SW480 (cell line): ENCODE measurements at places on chromosomes 3 and 15.
A peak's percentile ranks its signal among the peaks of the same experiment; 100 is the strongest.

- peak; percentile 68 for DNase-seq
Observed at GRCh38 chr3:183265157-183265642, 12.1 kb downstream of the B3GNT5 start.

- no peak for DNase-seq
Observed at GRCh38 chr15:32717426-32718226, at the start of gene GREM1. TSS of gene GREM1 (plus strand) at chr15:32718004. CDS start at chr15:32730691, 12,687 bp downstream.

DNA sequence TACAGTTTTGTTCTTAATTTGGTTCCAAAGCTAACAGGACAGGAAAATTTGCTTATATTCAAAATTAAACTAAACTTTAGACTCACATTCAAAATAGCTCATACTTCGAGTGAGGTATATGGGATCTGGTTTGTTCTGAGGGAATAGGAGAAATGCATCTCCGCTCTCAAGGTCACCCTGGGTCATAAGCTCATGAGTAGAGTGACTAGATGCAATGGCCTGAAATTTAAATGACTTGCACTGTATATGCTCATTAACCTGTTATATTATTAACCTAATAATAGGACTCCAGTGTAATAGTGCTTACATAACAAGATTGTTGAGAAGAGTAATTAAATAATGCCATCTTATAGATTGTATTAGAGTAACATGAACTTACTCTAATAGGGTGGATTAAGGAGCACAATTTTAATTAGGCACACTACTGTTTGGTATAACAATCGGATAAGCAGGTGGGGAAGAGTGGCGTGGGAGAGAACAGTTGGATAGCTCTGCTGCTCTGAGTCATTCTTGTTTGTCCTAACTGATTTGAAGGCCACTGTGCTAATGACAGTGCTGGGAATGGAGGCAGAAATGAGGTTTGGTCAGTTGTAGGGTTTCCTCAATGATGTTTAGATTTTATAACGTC lies 5.2 kb downstream of the NKTR start:
- DNase-seq = peak; percentile 16

DNA sequence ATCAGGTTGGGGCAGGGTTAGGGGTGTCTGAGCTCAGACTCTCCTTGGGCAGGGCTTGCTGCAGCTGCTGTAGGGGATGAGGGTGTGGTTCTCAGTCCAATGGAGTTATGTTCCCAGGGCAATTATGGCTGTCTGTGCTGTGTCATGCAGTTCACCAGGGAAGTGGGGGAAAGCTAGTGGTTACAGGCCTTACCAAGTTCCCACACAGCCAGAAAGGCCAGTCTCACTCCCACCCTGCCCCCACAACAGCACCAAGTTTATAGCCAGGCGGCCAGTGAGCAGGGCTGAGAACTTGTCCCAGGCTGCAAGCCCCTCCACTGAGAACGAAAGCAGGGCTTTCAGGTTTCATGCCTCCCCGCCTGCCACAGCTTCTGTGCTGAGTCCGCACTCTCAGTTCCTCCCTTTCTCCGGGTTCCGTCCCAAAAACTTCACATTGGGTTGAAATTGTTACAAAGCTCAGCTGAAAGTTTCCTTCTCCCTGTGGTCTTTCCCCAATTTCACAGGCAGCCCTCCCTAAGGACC lies 19.6 kb upstream of the CPOX start:
- DNase-seq = no peak

- no peak for DNase-seq
Observed at GRCh38 chr3:111971533-111972130, 7.2 kb upstream of the ABHD10 start.

GRCh38 chr3:174346571-174346970 lies 512.6 kb upstream of the NAALADL2 start:
- no peak for DNase-seq

GRCh38 chr3:133294253-133294652 lies 105.6 kb upstream of the BFSP2 start:
- DNase-seq = no peak

GRCh38 chr3:48215019-48215418 lies 8.3 kb upstream of the CAMP start:
- no peak for DNase-seq

GRCh38 chr3:14706096-14706495 lies 31.2 kb downstream of the C3orf20 start:
- no peak for DNase-seq

DNA sequence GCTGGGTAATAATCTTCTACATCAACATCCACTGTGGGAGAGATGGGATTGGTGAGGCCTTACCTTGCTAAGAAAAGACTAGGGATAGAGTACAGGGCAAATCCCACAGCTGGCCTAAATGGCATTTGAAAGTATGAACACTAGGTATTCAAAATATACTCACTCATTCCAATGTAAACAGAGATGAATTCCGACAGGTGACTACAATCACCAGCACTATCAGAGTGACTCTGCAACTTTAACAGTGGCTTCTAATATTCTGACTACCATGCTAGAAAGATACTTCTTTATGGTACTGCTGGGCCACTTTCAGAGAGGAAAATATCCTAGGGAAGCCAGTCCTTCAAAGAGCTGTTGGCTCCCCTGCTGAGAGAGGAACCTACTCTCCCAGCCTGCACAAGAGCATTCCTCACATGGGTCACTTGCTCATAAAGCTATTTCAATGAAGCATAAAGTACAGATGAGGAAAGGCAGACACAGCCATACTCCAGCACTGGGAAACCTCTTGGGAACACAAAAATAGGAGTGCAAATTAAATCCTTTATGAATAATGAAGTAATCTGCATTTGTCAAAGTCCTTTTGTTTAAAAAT lies 21.5 kb upstream of the MAN2C1 start:
- DNase-seq = no peak

- DNase-seq = no peak
Observed at GRCh38 chr3:186988806-186989205, 58.5 kb downstream of the ST6GAL1 start.

- peak; percentile 52 for DNase-seq
Observed at GRCh38 chr15:43225201-43225949, 4.6 kb upstream of the EPB42 start.

GRCh38 chr3:107493134-107493533 lies 29.6 kb upstream of the BBX start:
- no peak for DNase-seq
